GM23338 (cell line): ENCODE measurements at places on chromosomes 2 and 18. TPM values are rescaled to one million over a fixed set of nuclear protein-coding genes. Genes with fewer than 3 reads are reported as not detected.

Gene GALNT14
- 7.7 and 10.4 TPM in 2 replicates for total RNA-seq

GRCh38 chr18:32383050-32383819 is 87.4 kb downstream of the GAREM1 start:
- H3K27me3 ChIP-seq = no peaks in the 10 kb centered on the region
- H3K27ac ChIP-seq = no peak overlapping the region
- no peaks in the 10 kb centered on the region for H3K36me3 ChIP-seq
- no peak for DNase-seq
- no peaks in the 10 kb centered on the region for H3K4me1 ChIP-seq

GRCh38 chr2:24970483-24971285 is 1.1 kb downstream of the DNAJC27 start:
- peak; percentile 41 for DNase-seq
- H3K36me3 ChIP-seq = no peaks in the 10 kb centered on the region
- no peaks in the 10 kb centered on the region for H3K27me3 ChIP-seq
- H3K27ac ChIP-seq = peak overlapping the region; percentile 93; the same call in 1 of the 2 replicates
- H3K4me1 ChIP-seq = no peaks in the 10 kb centered on the region
- H3K4me3 ChIP-seq = peak overlapping the region; percentile 94

Gene SLC14A1
- total RNA-seq = 0.21 TPM in 1 of 2 replicates, not detected in the other

Gene ABCG8
- total RNA-seq = 0.31 and 0.35 TPM in 2 replicates

DNA sequence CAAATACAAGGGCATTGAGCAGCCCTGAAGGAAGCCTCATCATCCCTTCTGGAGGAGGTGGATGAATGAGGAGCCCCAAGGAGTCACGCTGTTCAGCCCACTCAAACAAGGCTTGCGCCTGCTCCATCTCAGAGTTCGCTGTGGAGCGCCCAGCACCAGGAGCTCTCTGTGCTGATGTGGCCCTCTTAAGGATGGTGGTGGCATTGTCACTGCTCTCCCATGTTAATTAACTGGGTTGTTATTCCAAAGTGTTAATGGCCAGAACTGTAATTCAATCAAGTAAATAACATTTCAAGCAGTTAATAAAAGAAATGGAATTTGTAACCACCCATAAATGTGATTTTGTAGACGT is 726.0 kb upstream of the RAB6C start:
- no peaks in the 10 kb centered on the region for H3K36me3 ChIP-seq
- no peaks in the 10 kb centered on the region for H3K4me1 ChIP-seq
- no peak overlapping the region for H3K4me3 ChIP-seq
- H3K27me3 ChIP-seq = no peaks in the 10 kb centered on the region
- H3K27ac ChIP-seq = no peak overlapping the region
- DNase-seq = peak; percentile 70

DNA sequence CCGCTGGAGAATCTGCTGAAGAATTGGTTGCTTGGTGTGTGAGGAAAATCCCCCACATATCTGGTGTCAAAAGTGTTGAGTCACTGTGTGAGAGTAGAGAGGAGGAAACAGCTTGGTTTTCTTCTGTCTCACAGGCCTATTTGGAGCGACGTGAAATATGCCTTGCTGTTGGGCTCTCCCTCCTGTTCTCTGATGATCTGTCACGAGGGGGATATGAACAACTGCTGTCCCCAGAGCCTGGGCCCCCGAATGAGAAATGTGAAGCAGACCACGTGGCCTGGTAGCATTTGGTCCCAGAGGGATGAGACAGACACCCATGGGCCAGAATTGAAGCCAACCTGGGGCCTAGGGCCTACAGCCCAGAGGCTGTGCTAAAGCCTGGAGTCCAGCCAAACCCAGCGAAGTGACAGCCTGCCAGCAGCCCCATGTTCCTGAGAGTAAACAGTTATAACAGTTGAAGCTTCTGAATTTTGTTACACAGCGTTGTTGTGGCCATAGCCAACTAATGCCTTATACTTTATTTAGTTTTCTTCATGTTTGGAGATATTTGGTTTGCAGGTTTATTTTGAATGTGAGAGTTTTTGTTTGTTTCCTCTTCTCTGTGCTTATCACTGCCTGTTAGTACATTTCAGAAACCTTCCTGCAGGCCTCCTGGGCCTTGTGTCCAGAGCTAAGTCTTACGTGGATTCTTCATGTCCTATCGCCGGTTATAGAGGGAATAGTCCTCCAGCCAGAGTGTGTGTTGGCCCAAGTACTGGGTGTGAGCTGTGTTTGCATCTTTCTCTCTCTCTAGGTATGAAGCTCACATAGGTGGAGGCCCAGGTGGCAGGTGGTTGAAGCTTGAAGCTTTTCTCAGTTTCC is 18.7 kb upstream of the COLEC12 start:
- no peak for DNase-seq
- H3K27me3 ChIP-seq = no peaks in the 10 kb centered on the region
- H3K4me1 ChIP-seq = peaks cover 8% of the 10 kb centered on the region
- H3K27ac ChIP-seq = no peak overlapping the region

DNA sequence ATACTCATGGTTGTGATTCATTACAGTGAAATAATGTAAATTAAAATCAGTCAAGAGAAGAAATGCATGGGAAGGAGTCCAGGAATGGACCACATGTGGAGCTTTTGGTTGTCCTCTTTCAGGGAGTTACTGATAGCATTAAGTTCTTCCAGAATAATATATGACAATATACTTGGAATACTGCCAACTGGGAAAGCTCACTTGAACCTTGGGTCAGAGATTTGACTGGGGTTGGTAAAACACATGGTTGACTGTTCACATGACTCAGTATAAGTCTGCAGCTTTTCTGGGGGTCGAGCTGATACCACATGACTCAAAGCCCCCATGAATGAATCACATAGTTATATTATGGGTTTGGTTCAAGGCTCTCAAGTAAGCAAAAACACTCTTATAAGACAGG is 1109.0 kb upstream of the CHAC2 start:
- DNase-seq = no peak
- no peaks in the 10 kb centered on the region for H3K27me3 ChIP-seq
- no peak overlapping the region for H3K27ac ChIP-seq
- no peaks in the 10 kb centered on the region for H3K4me1 ChIP-seq

Gene ST6GAL2
- total RNA-seq = 23.2 and 25.7 TPM in 2 replicates

DNA sequence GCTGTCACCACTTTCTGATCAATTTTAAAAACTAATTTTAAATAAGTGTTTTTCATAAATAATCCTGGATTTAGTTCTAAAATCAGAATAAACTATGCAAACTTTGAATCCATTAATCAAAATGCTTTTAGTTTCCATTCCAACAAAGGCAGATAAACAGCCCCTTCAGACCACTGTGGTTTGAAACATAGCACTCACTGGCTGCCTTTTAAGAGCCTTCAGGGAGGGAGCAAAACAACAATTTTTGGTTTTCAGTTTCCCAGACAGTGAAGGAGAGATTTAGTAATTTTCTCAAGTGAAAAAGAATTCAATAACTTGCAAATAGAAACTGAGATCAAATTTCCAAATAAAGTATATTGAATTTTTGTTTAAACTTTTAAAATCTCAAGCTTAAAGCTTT is 46.1 kb downstream of the CDK15 start:
- no peak overlapping the region for H3K4me3 ChIP-seq
- H3K27me3 ChIP-seq = no peaks in the 10 kb centered on the region
- H3K36me3 ChIP-seq = no peaks in the 10 kb centered on the region
- DNase-seq = no peak

DNA sequence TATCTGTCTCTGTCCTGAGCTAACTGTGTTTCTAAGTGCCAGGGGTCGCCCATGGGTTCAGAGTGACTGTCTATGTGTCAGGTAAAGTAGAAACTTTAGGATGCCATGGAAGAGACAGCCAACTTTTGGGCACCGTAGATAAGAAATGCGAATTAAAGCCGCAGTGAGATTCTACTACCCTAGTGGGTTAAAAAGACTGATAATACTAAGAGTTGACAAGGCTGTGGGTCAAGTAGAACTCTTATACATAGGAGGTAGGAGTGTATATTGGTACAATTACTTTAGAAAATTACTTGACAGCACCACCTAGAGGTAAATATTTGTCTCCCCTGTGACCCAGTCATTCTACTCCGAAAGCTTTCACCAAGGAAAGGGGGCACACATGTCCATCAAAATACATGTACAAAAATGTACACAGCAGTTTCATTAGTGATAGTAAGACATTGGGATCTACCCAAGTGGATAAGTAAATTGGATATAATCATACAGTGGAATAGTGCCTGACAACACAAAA is 371.3 kb downstream of the SLC4A3 start:
- DNase-seq = peak; percentile 39
- H3K27me3 ChIP-seq = no peaks in the 10 kb centered on the region
- no peak overlapping the region for H3K27ac ChIP-seq
- no peak overlapping the region for H3K4me3 ChIP-seq

DNA sequence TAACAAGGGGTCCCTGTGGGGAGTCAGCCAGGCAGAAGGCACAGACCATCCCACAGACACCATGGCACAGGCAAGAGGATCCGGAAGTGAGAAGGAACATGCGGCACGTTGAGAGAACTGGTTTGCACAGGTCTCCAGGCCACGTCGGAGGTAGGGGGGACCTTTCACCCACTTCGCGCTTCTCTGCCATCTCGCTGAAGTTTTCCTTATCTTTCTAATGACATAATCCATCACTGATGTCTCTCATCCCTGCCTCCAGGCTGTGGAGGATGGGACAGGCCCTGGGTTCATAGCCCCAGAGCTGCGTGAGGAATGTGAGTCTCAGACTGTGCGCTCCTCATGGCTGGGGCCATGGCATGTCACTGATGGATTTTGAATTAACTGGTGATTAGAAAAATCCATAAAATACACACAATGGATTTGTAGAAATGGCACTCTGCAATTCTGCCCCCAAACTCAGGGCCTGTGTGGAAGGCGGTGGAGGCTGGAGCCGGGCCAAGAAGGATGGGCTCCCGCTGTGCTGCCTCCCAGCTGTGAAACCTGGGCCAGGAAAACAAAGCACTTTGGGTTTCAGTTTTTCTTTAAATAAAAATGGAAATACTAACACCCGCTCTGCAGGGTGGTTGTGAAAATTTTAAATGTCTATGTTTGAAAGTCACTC is 113.3 kb upstream of the ALKAL2 start:
- H3K4me3 ChIP-seq = no peak overlapping the region
- no peaks in the 10 kb centered on the region for H3K27me3 ChIP-seq
- no peaks in the 10 kb centered on the region for H3K4me1 ChIP-seq
- no peaks in the 10 kb centered on the region for H3K36me3 ChIP-seq
- no peak for DNase-seq

DNA sequence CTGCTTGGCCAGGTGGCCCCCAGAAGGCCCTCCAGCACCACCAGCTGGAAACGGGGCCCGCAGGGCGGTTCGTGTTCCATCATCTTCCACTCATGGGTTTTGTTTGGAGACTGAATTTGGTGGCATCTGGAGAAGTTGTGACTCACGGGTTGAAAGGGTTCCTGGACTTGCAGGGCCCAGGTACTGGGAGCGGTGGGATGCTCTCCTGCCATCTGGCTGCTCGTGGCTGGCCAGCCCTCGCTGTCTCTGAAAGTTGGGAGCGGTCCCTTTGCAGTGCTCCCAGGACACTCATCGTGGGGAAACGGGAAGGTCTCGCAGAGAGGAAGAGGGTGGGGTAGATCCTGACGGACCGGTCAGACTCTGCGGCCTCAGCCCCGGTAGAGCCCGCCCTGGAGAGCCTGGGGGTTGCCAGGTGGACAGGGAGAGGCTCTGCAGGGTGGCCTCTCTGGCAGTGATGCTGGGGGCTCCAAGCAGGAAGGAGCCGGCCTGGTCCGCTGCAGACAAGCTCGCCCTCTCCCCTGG is 47.5 kb downstream of the TWIST2 start:
- no peak overlapping the region for H3K4me3 ChIP-seq
- no peaks in the 10 kb centered on the region for H3K27me3 ChIP-seq
- no peak for DNase-seq

DNA sequence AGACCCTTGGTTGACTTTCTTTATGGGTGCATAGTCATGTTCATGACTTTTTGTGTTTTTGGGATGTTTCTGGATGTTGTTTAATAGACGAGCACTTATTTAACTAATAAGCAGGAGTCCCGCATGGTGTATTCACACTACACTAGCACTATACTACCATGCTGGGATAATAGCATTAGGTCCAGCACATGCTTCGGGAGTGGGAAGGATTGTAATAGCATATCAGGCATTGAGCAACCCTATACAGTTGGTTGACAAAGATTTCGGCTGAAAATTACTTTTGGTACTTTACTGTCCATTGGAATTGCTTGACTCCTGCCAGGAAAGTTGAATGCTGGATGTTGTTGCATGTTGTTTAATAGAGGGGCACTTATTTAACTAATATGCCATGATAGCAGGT is 2.8 kb downstream of the SH3RF3 start:
- no peaks in the 10 kb centered on the region for H3K36me3 ChIP-seq
- peaks cover 61% of the 10 kb centered on the region for H3K27me3 ChIP-seq
- H3K27ac ChIP-seq = no peak overlapping the region

DNA sequence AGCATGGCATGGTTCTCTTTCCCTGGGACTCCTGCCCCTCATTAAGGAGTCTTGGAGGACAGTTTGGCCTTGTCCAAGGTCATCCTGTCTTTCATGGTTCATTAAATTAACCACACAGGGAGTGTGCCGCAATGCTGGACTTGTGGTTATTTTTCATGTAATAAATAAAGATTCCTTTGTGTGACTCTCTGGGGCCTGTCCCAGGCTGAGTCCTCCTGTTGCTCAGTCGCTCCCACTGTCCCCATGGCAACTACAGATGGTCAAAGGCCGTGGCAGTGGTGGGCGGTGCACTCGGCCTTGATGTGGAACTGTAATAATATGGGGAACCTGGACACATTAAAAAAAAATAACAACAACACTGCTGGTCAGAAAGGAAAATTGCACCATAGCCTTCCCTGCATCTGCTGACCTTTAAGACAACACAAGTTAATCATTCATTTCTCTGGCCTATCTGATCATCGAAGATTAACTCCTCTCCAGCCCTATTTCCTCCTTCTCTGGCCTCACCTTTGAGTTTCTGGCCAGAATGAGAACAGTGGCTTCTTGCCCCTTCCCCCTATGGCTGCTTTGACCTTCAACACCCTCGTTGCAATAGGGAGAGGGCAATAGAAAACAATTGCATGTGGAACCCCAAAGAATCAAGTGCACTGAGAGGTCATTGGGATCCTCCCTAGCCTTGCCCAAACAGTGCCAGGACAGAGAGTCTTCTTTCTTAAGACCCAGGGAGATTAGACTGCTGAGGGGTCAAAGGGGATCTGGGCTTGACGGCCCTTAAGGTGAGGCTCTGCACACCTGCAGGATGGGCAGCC is 44.7 kb downstream of the PSD4 start:
- H3K4me1 ChIP-seq = no peaks in the 10 kb centered on the region
- H3K27ac ChIP-seq = no peak overlapping the region
- H3K27me3 ChIP-seq = no peaks in the 10 kb centered on the region
- no peaks in the 10 kb centered on the region for H3K36me3 ChIP-seq

GRCh38 chr2:167438206-167438605 is 549.9 kb downstream of the XIRP2 start:
- H3K4me3 ChIP-seq = no peak overlapping the region
- peak; percentile 39 for DNase-seq
- no peaks in the 10 kb centered on the region for H3K36me3 ChIP-seq
- no peaks in the 10 kb centered on the region for H3K27me3 ChIP-seq
- H3K4me1 ChIP-seq = peaks cover 11% of the 10 kb centered on the region

GRCh38 chr2:165568361-165568760 is 98.9 kb downstream of the CSRNP3 start:
- no peak overlapping the region for H3K4me3 ChIP-seq
- peaks cover under 1% of the 10 kb centered on the region; the same call in 1 of the 2 replicates for H3K4me1 ChIP-seq
- H3K36me3 ChIP-seq = no peaks in the 10 kb centered on the region

- peaks cover 25% of the 10 kb centered on the region; the same call in 1 of the 2 replicates for H3K4me1 ChIP-seq
- no peaks in the 10 kb centered on the region for H3K27me3 ChIP-seq
- no peak for DNase-seq
- no peak overlapping the region for H3K27ac ChIP-seq
- no peak overlapping the region for H3K4me3 ChIP-seq
- H3K36me3 ChIP-seq = no peaks in the 10 kb centered on the region
Observed at GRCh38 chr18:6755107-6755506, 25.6 kb downstream of the ARHGAP28 start.
